D721Med (cell line): ENCODE measurements at places on chromosomes 12 and 14.

DNA sequence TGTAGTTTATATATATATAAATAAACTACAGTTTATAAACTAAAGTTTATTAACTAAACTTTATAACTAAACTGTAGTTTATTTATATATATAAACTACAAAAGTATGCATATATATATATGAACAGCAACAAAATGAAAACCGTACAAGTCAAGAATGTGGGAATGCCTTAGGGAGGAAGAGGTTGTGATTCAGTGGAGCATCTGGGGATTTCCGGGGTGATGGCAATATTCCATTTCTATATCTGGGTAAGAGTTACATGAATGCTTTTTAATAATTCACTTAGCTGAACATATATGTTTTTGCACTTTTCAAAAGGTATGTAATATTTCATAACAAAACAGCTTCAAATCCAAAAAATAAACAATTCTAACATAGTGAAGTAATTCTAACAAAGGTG is 30.1 kb upstream of the CAND1 start:
- DNase-seq, result no peak

GRCh38 chr14:76673261-76673660 is 88.0 kb upstream of the VASH1 start:
- no peak for DNase-seq

- DNase-seq, result no peak
Measured at GRCh38 chr14:73796893-73797542, 54.6 kb upstream of the PTGR2 start.

DNA sequence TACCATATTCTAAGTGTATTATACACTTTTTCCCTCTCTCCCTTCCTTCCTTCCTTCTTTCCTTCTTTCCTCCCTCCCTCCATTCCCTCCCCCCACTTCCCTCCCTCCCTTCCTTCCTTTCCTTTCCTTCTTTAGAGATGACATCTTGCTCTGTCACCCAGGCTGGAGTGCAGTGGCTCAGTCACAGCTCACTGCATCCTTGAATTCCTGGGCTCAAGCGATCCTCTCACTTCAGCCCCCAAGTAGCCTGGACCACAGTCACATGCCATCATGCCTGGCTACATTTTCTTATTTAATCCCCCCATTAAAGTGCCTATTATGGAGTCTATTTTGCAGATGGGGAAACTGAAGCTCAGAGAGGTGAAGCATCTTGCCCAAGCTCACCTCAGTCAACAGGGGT is 55.0 kb downstream of the SVOP start:
- no peak for DNase-seq

DNA sequence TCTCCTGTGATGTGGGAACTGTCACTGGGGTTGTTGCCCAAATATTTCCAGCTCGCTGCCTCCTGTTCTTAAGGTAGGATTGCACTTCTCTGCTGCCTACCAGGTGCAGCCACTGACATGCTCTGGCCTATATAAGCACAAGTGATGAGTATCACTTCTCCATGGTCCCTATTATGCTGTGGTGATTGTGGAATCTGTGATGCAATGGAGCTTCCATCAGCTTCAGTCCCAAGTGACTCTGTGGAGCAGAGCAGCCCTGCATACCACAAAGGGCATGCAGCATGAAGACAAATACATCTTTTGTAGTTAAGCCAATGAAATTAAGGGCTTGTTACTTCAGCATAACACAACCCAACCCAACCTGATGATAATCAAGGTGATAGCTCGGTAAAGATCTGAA is 43.5 kb downstream of the CKAP4 start:
- DNase-seq, result no peak

- no peak for DNase-seq
Measured at GRCh38 chr14:61774861-61775260, 12.6 kb downstream of the SNAPC1 start.

DNA sequence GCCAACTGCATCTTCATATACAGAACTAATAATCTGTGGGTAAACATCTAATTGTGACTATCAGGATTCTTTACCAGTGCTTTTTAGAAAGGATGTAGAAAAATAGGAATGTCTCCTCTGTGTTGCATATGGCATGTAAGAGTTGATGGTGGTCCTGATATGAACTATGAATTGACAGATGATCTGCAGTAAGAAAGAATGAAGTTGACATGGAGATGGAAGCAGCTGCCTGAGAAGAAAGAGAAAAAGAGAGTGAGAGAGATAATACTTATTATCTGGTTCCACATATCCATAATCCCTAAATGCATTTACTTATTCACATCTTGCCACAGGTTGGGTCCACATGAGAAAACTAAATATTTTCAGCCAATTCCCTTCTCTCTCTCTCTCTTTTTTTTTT is 1022.9 kb downstream of the SLC6A15 start:
- no peak for DNase-seq

DNA sequence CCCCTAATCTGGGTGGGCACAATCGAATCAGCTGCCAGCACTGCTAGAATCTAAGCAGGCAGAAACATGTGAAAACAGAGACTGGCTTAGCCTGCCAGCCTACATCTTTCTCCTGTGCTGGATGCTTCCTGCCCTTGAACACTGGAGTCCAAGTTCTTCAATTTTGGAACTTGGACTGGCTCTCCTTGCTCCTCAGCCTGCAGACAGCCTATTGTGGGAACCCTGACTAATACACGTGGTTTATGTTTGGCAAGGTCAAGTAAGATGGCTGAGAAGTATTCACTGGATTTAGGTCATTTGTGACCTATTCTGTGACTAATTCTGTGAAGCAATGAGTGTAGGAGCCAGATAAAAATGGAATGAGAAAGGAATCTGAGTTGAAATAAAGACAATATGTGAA is 11.0 kb downstream of the GPR135 start:
- DNase-seq, result no peak

GRCh38 chr12:4775936-4776335 is 55.7 kb downstream of the GALNT8 start:
- DNase-seq, result no peak

DNA sequence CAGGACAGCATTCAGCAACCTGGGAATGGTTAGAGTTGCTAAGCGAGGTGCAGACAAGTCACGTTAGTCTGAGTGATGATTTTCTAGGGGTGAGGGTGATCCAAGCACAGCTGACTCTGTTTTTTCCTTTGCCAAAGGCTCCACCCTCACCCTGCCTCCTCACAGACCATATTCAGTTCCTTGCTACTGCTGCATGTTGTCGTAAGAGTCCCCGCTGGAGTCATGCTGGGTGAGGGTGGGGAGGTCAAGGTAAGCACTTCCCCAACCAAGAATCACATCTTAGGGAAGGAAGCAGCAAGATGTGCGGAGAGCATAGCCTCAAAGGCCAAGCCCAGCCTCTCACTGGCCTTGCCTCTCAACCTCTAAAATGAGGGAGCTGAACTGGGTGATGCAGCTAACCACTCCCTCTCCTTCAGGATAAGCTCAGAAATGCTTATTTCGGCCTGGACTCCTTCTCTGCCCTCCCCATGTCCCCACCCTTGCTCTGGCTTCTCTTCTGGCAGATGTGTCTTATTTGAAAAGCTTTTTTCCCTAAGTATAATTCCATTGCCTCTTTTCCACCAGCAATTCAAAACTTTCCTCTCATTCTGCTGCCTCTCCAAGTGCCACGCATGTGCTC is 66.9 kb upstream of the ACTN1 start:
- DNase-seq, result no peak

DNA sequence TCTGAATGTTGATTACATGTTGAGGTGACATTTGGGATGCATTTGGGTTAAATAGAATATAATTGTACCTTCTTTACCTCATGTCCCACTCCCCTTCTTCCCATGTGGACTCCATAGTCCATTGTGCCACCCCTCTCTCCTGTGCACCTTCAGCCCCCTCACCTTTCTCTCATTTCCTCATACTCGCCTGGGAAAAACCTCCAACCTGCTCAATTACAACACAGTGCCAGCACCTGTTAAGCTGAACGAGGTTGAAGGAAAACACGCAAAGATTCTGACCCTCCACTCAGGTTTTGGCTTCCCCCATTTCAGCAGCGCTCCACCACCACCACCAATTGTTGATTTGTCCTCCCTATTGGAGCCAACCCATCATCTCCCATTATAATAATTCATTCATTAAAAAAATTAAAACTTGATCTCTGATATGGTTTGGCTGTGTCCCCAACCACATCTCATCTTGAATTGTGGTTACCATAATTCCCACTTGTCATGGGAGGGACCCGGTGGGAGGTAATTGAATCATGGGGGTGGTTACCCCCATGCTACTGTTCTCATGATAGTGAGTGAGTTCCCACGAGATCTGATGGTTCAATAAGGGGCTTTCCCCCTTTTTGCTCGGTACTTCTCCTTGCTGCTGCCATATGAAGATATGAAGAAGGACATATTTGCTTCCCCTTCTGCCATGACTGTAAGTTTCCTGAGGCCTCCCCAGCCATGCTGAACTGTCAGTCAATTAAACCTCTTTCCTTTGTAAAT is 33.7 kb upstream of the PPP2R5C start:
- DNase-seq, result no peak

- no peak for DNase-seq
Measured at GRCh38 chr14:64970041-64970440, 2.1 kb downstream of the RAB15 start.

DNA sequence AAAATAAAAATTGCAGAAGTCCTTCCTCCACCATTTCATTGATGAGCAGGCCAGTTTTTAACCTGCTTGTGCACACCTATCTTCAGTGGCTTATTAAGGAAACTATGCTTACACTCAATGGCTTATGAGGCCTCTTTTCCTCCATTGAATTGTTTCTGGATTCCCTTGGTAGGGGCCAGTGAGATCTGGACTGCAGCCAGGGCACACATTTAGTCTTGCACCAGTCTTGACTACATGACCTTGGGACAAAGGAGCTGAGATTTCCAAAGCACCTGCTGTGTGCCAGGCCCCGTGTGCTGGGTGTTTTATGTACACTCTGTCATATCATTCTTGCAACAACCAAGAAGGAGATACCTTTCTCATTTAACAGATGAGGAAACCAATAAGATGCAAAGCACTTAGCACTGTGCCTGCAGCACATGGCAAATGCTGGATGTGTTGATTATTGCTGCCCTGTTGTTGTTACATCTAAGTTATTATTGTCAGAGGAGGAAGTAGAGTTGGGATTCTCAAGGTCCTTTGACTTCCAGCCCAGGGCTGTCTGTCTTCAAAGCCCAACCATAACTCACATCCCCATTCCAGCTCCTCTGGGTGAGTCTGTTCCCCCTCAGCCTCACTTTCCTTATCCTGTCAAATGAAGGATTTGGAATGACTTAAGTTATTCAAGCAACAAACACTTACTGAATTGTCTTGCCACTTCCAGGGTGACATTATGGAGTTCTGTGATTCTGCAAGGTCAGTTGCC is 31.6 kb upstream of the RIN3 start:
- no peak for DNase-seq

DNA sequence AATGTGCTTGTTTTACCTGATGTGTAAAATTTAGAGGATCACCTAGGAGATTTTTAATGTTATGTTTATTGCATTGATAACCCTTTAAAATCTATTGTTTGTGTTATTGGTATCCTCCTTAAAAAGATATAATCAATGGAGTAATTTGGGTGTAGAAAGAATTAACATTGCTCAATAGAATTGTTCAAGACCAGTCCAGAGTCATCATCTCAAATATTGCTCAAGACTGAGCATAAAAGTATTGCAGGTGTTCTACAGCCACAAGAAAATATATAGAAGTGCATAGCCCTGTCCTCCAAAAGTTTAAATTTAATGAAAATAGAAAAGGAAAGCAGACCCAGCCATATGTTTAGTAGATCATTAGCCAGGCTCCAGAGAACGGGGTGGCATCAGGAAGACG is 102.5 kb upstream of the ARID2 start:
- DNase-seq, result no peak

DNA sequence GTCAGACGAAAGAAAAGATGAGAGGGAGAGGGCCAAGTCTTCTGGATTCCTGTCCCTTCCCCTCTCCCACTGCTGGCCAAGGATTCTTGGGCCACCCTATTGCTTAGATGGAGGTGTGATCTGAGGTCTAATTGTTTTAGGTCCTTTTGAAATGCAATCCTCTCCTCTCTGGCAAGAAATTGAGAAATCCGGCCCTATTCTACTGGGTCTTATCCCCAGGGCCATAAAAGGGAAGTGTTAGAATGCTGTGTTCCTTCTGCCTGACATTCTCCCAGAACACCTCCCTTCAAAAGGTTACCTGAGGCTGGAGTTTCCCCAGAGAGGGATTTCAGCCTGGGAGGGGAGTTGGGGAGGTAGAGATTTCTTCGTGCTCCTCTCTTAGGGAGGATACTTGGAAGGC is 4.4 kb downstream of the WNT5B start:
- no peak for DNase-seq

DNA sequence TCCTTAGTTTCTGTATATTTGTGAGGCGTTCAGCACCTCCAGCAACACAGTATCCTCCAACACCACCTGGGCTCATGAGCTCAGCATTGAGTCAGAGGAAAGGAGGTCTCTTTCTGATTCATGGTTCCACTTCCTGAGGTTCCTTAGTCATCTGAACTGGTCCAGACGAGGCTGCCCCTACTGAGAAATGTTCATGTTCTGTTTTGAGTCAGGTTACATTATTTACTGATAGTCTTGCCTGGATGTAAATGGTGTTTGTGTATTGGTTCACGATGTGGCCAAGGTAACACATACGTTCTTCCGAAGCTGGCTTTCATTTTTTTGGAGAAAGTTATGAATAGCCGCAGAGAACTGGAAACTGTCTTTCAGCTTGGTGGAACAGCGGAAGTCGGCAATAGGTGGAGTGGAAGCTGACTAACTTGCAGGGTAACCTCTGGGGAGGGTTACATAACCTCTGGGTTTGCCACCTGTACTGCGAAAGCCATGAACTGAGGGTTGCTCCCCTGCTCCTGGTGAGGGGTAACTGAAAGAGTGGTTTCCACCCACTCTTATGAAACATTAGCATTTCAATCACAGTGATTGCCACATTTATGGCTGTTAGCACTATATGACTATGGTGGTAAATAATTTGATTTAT is 42.2 kb upstream of the MANSC4 start:
- DNase-seq, result no peak

- DNase-seq, result no peak
Measured at GRCh38 chr14:54314365-54315104, 82.3 kb upstream of the CDKN3 start.
